Effector CD4-positive, alpha-beta T cell (primary cell): ENCODE measurements at places on chromosomes 3 and 15.

DNA sequence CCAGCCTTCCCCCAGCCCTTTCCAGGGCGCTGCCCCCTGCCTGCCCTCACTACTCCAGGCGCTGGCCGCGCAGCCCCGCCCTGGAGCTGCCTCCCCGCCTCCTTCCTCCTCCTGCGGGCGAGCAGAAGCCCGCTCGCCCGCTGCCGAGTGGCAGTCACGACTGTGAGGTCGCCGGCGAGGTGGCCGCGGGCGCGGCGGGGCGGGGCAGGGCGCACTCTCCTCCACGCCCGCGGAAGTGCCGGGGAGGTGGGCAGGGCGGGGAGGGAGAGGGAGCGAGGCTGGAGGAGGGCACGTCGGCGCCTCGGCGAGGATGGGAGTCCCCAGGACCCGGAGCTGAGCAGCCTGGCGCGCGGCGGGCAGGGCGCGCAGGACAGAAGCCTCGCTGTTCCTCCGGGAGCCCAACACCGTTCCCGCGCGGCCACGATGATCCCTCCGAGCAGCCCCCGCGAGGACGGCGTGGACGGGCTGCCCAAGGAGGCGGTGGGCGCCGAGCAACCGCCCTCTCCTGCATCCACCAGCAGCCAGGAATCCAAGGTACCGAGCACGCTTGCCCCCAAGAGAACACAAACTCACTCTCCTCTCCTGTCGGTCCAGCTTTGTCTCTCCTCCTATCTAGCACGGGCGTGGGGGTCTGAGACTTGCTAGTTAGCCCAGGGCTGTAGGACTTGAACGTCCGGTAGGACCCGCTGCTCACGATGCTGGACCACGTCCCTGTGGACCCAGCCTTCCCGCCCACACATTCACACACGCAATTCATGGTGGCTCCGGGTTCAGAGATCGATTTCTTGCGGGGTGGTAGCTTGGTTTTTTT lies at the start of gene STAC:
Gene STAC, plus strand, starts transcription at position 284 of the 811 bp plus-strand sequence. Its CDS starts 140 bp downstream, at position 424.
- no peak for DNase-seq

GRCh38 chr3:87625876-87626275 lies 349.5 kb upstream of the POU1F1 start:
- DNase-seq, result no peak

GRCh38 chr15:55799291-55800212 lies 56.6 kb upstream of the PRTG start:
- no peak for DNase-seq

DNA sequence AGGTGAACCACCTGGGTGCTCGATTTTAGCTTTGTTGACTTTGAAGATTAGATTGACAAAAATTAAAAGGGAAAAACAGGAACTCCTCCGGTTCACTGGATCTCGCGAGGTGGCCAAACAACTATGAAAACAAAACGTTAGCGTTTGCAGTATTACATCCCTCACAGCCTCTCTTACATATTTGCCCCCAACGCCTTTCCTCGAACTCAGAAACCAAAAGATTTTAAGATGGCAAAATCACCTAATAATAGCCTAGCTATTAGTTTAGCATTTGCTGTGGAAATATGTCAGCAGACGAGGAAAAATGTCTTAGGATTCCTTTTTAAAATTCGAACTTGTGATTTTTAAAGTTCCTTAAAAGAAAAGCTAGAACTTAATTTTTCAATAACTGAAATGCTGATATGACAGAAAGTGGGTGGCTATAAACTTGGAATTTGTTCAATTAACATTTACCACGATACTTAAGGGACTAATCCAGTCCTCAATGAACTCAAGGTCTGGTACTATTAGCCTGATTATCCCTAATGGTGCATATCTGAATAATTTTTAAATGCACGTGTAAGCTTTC lies 491 bp upstream of the SENP7 start:
- DNase-seq, result no peak

DNA sequence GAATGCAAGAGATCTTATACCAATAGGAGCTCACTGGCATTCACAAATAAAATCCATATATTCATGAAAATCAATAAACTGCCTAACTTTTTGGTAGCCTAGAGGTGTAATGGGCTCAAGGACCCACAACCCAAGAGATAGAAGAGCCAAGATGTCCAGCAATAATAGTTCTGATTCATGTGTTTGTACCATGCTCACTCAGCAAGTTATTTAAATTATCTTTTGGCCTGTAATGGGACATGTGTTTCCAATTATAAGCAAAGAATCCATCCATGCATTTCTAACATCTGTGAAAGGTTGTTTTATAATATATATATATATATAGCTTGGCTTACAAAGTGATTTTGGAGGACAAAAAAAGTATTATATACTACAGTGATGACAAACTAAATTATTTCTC lies 29.7 kb upstream of the SHC4 start:
- no peak for DNase-seq

DNA sequence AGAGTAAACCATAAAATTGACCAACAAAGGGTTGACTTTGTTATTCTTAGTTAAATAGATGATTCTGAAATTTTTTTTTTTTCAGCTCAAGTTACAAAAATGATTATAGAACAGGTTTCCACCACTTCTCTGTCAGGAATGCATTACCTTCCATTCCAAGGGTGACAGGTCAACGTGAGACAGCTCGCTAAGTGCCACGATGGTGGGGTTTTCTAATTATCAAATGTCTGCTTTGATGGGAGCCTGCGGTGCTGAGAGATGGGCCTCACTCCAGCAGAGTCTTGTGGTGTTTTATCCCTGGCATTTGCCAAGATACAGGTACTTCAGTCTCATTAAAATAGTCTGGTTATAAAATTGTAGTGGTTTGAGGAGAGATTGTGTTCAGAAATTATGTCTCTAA lies 80.3 kb downstream of the CGNL1 start:
- DNase-seq, result no peak

GRCh38 chr3:172478116-172478515 lies 29.9 kb upstream of the GHSR start:
- no peak for DNase-seq

DNA sequence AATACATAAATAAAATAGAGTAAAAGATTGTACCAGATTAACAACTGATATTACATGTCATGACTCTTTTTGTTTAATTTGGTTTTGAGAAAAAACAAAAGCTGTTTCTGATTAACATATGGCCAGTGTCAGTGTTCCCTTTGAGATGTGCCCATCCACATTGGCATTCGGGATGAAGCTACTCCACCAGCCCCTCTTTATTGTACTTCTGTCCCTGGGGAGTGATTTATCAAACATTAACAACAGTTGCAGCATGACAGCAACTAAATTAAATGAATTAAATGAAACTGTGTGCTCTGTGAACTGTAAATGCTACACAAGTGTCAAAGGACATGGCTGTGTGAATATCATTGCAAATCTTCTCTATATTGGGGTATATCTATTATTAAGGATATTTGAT lies 25.9 kb upstream of the MTMR10 start:
- DNase-seq, result no peak

- no peak for DNase-seq
Measured at GRCh38 chr3:63895422-63896189, 16.6 kb downstream of the SCAANT1 start.

DNA sequence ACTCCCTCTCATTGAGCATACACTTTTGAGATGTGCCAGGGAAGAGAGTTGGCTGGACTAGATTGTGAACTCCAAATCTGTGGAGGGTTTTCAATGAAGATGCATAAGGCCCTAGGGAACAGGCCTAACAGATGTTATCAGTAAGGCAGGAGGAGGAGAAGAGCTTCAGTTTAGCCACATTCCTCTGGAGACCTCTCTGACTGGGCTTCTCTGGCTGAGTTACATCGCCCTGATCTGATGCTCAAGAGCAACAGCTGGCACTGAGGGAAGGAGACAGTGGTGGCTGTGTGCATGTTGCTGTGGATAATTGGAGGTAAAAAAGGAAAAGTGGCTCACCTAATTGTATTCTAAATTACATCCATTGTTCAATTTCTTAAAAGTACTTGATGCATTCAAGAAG lies 206.4 kb upstream of the CFAP20DC start:
- no peak for DNase-seq

- DNase-seq, result no peak
Measured at GRCh38 chr15:52394118-52394517, 98.5 kb upstream of the MYO5C start.

- no peak for DNase-seq
Measured at GRCh38 chr3:181912384-181912783, 200.7 kb downstream of the SOX2 start.

DNA sequence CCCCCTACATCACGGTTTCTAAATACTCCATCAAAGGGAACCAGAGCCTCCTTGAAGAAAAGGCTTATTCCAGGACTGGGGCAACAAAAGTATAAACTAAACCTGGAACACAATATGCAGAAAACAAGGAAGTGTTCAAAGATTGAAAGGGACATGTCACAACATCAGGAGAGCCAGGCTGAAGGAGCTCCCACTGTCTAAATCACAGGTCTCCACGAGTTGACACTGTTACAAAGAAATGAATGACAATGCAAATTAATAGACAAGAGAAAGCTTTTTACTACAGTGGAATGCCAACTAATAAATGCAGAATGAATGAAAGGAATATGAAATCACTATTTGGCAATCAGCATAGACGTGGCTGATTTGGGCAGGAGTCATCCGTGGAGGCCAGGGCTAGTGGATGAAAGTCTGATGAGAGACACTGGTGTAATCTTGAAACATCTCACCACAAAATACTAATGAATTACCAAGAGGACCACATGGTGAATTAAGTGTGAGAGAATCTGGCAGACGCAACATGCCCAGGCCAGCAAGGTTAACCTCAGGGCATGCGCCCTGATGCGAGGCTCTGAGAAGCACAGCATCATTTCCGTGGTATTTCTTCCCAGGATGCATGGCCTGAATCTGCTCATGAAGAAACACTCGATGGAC lies 123.8 kb upstream of the TJP1 start:
- DNase-seq, result no peak

GRCh38 chr3:181230258-181230657 lies 240.7 kb upstream of the DNAJC19 start:
- no peak for DNase-seq

GRCh38 chr15:32993285-32993684 lies 201.2 kb downstream of the FMN1 start:
- no peak for DNase-seq

GRCh38 chr3:45272032-45272810 lies 46.1 kb upstream of the TMEM158 start:
- no peak for DNase-seq

DNA sequence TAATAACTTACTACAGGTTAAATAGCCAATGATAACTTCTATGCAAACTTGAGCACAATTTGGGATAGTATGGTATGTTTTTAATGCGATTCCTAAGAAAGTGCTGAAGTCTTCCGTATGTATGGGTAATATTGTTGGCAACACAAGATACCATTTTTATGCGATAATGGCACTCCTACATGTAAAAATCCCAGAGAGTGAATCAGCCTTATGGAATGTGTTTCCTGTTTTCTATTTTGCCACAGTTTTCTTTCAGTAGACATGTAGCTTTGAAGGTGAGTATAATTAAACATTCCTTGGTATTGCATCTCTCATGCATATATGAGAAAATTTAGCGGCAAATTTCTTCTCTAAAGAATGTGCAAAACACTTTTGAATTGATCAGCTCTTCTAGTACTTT lies 396.8 kb upstream of the AZI2 start:
- no peak for DNase-seq

DNA sequence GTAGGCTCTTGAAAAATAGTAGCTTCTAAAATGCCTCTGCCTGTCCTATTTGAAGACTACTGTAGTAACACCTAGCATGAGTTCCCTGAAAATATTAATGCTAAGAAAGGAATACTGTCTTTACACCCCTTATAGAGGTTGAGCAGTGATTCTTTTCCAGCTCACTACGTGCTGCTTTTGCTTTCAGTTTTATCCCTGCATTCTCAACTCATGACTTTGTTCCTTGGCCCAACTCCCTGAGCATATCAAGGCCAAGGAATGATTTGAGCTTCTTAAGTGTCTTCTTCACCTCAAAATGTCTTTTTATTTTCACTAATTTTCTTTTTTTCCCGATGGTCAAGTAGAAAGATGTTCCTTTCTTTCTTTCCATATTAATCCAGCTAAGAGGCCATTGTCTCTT lies 16.5 kb upstream of the P2RY13 start:
- DNase-seq, result no peak

- no peak for DNase-seq
Measured at GRCh38 chr15:90807074-90807785, 61.2 kb upstream of the FURIN start.

- no peak for DNase-seq
Measured at GRCh38 chr15:55907797-55908196, 85.6 kb downstream of the NEDD4 start.

DNA sequence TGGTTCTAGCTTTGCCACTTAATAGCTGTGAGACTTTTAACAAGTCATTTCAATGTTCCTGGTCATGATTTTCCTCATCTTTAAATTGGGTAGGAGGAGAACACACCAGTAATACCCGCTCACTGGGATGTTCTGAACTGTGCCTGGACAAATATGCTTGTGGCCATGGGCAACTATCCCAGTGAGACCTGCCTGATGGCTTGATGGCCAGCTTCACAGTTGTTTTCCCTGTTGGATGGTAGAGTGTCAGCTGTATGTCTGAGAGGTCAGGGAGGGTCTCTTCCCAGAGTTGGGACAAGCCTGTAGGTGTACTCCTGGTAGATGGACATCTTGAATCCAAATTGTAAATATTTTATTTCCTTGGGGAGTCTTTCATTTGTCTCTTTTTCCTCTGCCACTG lies 92.5 kb upstream of the PFN2 start:
- no peak for DNase-seq

DNA sequence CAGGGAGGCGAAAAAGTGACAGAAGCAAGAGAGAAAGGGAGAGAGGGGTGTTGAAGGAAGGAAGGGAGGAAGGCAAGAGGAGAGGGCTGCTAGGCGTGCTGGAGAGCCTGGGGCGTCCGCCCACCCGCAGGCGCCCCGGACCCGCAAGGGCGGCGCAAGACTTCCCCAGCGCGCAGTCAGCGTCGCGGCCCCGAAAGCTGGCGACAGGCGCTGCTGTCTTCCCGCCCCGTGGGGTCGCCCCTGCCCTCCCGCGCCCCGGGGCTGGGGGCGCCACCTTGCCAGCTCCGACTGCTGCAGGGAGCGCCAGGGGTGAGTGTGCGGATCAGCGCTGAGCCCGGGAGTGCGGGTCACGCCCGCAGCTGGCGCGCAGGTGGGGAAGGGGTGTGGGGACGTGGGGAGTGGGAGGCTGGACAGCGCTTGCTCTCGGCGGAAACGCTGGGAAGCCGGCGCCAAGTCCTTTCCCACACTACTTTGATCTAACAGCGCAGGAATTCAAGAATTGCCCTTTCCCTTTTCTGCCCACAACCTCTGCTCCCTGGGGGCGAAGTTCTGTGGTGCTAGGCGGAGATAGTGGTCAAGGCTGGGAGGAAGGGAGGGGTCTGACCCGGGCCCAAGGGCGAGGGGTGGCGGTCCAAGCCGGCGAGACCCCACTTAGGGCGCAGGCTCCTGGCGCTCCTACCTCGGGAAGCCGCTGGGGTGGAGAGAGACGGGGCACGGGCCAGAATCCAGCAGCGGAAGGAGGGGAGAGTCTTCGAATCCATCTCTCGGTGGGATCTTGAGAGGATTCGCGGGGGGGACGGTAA lies 266.1 kb downstream of the CGGBP1 start:
- DNase-seq, result no peak
